CD8-positive, alpha-beta memory T cell (primary cell): ENCODE measurements at places on chromosomes 5 and 9. TPM values are rescaled to one million over a fixed set of nuclear protein-coding genes. Genes with fewer than 3 reads are reported as not detected.

GRCh38 chr9:68842568-68842967 is 137.5 kb downstream of the PIP5K1B start:
- no peak for DNase-seq

MOB3B gene
- 0.29 TPM for total RNA-seq

LCN12 gene
- total RNA-seq = 1.3 TPM

CAST gene
- 134 TPM for total RNA-seq

STPG3 gene
- total RNA-seq = 0.27 TPM
